AG09309 (cell line): ENCODE measurements at places on chromosomes 13 and 19.

GRCh38 chr19:45994456-45994997 lies 740 bp upstream of the CCDC61 start:
- DNase-seq: no peak

- no peak for DNase-seq
These were observed 1.1 kb upstream of the PROZ start for GRCh38 chr13:113157206-113157928.

- DNase-seq: no peak
These were observed 62.8 kb downstream of the ARHGEF7 start for GRCh38 chr13:111177921-111178320.

GRCh38 chr19:48636859-48637448 lies at the start of gene DBP:
TSS of gene DBP (minus strand) at chr19:48637379. CDS start at chr19:48636994, 385 bp downstream.
- DNase-seq: no peak

GRCh38 chr19:45848922-45849321 lies 14.0 kb downstream of the SYMPK start:
- no peak for DNase-seq

- no peak for DNase-seq
These were observed 2.1 kb downstream of the NECTIN2 start for GRCh38 chr19:44848036-44848811.

GRCh38 chr13:52067237-52067636 lies 42.7 kb downstream of the UTP14C start:
- no peak for DNase-seq

GRCh38 chr13:99432609-99433542 lies 68.4 kb upstream of the TM9SF2 start:
- DNase-seq: no peak
